ENCODE measurements at places on chromosomes 12 and 14.

GRCh38 chr12:112126000-112126438 is 659 bp downstream of the TRAFD1 start:
- no peak for DNase-seq

DNA sequence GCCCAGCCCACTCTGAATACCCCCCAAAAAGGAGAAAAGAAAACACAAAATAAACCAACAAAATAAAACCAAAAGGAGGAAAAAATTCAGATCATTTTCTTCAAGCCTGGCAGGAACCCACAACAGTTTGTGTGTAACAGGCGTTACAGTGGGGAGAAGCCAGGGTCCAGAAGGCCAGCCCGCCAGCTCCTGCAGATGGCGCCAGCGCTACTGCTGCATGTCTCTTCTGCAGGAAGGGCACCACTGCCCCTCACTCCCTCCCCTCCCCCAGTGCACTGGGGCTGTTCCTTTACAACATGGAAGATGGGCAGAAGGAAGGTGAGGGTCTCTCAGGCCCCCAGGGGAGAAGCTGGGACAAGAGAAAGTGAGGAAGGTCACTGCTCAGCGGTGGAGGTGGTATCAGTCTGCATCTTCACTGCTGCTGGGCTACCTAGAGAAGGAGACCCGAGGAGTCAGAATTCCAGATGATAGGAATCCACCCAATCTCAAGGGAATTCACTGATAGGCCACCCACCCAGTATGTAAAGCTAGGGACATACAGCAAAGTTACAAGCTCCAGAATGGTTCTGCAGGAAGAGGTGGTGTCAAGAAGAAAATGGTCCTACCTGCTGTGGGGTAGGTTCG is 2.3 kb upstream of the NOP2 start:
- DNase-seq, result no peak

DNA sequence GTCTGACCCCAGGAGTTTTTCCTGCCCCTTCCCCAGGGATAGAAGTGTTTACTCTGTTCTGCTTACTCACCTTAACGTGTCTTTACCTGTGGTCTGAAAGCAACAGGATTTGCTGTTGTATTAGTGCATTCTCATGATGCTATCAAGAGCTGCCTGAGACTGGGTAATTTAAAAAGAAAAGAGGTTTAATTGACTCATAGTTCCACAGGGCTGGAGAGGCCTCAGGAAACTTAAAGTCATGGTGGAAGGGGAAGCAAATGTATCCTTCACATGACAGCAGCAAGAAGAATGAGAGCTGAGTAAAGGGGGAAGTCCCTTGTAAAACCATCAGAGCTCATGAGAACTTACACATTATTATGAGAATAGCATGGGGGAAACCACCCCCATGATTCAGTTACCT is 240.4 kb downstream of the SNAPC1 start:
- DNase-seq, result no peak

- DNase-seq, result no peak
Observed at GRCh38 chr12:19841451-19841850, 402.2 kb downstream of the AEBP2 start.
